AG04449 (cell line): ENCODE measurements at places on chromosomes 3 and 15.

DNA sequence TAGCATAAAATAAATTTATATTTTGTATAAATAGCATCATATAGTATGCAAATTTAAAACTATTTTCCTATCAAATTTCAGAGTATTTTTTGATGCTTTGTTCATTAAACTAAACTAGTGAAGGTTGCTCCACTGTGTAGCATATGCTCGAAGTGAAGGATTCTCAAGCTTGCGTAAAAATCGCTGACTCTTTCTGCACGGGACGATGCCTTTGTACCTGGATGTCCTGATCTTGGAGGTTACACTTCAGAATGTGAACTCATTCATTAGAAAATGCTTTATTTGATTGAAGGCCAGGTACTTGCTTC lies 305.0 kb downstream of the WDR72 start:
- no peak for DNase-seq

DNA sequence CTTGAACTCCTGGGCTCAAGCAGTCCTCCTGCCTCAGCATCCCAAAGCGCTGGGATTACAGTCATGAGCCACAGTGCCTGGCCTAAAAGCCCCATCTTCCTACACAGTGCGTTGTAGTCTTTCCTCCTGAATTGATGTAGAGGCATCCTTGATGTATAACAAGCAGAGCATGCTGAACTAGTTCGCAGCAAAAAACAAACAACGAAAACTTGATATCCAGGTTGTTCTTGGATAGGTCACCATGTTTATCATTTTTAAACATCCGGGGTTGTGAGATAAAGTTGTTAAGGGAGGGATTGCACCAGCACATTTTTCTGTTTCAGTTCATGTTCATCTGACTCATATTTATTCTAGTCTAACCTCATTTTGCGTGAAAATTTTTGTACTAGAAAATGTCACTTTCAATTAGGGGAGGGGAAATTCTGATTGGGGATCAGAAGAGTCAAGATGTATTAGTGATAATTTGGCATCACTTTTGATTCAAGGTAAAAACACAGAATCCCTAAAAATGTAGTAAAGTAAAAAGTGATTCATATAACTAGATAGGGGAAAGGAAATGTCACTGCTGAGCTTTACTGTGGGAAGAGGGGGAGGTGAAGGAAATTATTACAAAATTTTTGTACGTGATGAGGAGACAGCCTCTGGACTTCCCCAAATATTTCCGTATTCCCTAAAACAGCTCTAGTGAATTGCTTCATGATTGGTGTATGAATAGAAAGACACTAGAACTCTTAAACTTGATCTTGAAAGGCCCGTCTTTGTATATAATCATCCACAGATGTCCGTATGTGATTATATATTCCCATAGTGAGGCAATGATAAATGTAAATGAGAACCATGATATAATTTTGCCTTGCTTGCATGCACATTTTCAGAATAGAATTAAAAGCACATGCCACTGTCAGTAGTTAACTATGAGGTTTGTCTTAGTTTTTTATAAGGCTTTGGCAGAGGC lies 22.9 kb downstream of the RAB8B start:
- DNase-seq, result no peak

DNA sequence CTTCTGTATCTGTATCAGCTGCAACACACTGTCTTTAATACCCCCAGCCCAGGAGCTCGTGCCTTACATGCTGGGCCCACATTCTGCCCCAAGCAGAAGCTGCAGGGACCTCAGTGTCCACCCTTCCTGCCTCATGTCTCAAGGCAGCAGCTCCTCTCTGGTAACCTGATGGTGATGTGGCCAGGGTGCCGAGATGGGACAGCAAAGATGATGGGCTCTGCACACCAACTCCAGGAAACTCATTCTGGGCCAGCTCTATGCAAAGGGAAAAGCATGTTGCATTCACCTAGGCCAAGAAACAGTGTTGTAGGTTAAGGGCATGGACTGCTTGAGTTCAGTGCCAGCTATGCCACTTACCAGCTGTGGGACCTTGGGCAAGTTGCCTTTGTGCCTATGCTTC lies 79.5 kb upstream of the PRR23C start:
- no peak for DNase-seq

DNA sequence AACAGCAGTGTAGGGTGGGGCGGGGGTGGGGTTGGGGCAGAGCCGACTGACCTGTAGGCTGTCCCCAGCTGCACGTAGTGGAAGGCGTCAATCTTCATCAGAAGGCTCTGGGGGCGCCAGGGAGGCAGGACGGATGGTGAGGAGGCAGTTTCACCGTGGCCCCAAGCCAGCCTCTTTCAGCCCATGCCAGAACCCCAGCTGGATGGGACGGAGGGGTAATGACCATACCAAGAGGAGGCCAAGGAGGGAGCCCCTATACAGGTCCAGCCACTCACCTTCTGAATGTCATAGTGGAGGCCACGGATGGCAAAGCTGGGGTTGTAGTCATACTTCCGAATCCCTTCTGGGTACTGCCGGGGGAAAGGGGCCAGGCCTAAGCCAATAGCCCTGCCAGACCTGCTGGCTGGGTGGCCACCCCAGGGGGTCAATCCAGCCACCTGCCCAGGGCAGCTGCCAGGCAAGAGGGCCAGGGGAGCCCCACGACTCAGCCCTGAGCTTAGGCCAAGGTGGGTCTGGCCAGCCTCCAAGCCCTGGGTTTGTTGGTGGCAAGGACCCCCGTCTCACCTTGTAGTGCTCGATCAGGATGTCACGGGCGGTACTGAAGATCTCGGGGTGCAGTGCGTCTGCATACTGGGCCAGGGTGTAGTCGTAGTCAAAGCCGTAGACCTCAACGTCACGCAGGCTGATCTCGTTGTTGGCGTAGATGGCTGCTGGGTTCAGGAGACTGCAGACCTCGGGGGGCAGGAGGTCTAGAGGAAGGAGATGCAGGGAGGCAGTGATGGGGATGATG lies 4.9 kb downstream of the NT5DC2 start:
- DNase-seq, result no peak

DNA sequence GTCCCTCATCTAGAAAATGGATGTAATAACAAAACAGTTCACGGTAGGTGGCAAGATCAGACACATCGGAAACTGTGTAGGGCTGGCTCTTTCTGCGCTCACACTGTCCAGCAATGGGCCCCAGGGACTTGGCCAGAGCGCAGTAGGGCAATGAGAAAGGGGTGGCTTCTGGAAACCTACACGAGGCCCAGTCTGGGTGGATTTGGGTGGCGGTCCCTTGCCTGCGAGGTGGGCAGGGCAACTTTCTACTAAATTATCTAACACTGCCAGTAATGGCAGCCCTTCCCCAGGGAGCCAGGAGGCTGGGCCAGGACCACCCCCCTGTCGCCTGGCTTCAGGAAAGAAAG lies 2.1 kb upstream of the TNK2 start:
- no peak for DNase-seq

- no peak for DNase-seq
These were observed 41.8 kb downstream of the HLTF start for GRCh38 chr3:149044339-149045083.

GRCh38 chr15:40906991-40907802 lies 12.9 kb downstream of the VPS18 start:
- DNase-seq, result no peak

DNA sequence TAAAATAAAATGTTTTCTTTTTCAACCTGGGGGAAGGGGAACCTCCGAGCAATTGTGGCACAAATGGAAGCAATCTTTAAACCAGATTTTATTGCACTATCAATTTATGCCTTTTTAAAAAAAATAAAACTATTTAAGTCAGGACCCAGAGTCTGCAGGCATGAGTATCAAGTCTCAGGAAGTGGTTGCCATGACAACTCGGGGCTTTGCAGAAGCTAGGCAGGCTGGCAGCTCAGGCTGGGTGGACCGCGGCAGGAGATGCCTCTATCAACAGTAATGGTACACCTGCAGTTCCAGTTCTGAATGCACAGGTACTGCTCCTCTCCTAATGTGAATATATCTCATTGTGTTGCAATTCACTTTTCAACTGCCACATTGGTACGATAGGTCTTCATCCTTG lies 447.7 kb downstream of the GABRG3 start:
- DNase-seq, result no peak

DNA sequence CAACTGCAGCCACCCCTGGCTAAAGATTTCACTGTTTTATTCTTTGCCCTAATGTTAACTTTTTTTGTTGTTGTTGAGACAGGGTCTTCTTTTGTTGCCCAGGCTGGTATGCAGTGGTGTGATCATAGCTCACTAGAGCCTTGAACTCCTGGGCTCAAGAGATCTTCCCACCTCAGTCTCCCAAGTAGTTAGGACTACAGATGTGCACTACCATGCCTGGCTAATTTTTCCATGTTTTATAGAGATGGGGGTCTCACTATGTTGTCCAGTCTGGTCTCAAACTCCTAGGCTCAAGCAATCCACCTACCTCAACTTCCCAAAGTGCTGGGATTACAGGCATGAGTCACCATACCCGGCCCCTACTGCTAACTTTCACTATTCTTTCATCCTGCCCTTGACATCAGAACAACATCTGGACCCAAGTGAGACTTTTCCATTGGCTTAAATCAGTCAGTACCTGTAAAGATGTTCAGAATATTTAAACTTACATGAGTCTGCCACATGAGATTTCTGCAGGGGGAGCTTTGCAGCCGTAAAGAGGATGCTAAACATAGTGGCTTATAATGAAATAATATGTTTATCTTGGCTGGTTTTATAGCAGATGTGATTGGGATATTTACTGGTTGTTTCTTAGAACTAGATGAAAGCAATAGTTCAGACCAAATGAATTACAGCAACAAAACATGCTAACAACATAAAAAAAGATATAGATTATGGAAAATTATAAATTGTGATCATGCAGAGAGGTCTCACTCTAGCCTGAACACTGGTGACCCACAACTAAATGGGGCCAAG lies 73.6 kb downstream of the HMG20A start:
- no peak for DNase-seq

DNA sequence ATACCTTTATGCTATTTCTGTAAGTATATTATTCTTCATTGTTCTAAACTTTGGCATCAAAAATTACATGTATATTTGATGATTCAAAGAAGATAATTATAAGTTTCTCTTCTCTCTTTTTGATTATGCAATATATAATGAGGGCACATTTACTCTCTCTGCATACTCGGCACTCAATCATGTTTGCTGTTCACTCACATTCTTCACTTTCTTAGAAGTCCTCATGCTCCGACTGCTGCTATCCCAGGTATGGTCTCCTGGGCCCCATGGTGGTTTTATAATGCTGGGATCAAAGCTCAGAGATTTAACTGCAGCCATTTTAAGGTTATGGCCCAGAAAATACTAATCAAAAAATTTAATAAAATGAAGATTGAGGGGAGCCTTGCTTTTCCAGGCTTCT lies 529.7 kb upstream of the IL12A start:
- no peak for DNase-seq

DNA sequence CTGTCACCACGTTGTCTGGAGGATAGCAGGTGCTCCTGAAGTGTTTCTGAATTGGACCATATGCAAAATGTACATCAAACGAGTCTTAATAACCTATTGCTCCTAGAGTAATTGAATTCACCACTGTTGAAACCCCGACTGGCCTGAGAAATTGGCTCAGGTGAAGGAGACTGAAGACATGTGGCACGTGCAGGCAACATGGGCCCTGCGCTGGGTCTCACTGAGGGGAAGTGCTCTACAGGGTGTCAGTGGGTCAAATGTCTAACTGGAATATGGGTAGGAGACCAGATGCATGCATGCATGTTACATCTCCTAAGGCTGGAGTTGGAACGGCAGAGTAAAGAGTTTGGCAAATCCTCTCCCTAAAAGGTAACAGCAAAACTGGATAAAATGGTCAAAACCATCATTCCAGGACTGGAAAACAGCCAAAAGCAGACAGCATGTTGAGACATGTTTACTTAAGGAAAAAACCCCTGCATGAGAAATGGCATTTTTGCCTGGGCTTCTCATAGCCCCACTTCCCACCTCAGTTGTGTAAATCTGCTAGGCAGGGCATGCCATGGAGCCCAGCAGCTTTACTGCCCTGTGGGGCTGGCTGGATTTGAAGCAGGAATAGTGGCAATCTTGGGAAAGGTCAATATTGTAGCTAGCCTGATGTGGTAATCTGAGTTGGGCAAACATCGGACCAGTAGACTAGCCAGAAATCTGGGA lies 131.3 kb downstream of the TJP1 start:
- no peak for DNase-seq

DNA sequence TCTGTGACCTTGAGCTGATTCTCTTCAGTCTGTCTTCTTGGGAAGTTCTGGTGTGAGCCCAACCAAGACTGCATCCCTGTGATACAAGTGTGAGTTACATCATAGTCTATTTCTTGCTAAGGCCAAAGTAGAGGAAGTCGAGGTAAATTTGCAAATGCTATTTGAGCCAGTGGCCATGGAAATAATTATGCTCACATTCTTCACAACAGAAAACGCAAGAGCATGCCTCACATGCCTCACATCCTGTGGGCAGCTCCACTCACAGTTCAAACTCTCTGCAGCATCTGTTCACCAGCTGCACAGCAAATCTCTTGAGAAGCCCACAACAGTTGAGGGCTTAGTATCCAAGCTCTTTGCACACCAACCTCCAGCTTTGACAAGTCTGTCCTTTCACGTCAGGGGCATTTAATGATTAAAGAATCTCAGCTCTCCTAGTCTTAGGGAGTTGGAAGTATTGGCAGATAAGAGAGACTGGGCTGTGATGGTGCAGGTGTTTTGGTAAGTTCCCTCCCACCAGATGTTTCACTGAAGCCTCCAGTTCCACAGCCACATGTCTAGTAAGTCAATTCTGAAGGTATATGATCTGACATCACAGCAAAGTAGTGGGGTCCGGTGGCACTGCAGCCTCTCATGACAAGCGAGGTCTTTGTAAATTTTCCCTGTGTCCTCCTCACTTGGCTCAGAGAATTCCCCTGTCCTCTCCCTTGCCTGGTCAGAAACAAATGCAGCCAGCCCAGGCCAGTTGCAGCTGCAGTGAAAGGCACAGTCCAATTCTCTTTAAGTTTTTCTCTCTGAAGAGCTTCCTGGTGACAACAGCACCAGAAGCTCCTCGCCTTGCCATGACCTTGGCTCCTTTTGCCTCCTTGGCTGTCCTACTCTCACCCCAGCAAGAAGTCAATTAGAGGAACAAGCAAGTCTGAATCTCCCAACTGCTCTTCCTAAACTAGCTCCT lies 166.1 kb downstream of the SSR3 start:
- peak; percentile 96 for DNase-seq

GRCh38 chr3:107307205-107307604 lies 70.0 kb upstream of the CCDC54 start:
- no peak for DNase-seq

- no peak for DNase-seq
These were observed 6.8 kb upstream of the PRSS50 start for GRCh38 chr3:46724424-46724823.

DNA sequence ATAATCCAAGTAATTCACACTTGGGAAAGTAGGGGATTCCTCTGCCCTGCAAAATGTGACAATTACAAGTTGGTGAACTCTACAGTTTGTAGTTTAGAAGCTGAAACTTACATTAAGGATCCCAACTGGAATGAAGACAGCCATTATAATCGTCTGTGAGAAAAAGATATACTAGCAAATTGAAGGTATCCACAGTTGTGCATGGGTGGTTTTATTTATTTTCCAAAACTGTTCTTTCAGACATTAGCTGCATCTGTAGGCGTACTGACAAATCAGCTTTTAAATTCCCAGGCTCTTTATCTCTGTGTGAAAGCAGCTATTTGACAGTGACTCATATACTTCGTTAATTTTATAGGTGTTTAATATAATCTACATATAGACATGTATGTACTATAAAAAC lies 12.5 kb upstream of the ISL2 start:
- no peak for DNase-seq
